Kasumi-1 (cell line): ENCODE measurements at places on chromosomes 4 and X.

- DNase-seq: no peak
Measured at GRCh38 chr4:152880263-152880662, 55.9 kb upstream of the FHDC1 start.

GRCh38 chr4:7388627-7389026 is 46.1 kb downstream of the PSAPL1 start:
- no peak for DNase-seq

GRCh38 chrX:9775930-9776329 is 10.3 kb upstream of the GPR143 start:
- DNase-seq: no peak

GRCh38 chr4:127775843-127776242 is 6.3 kb upstream of the HSPA4L start:
- no peak for DNase-seq

- DNase-seq: no peak
Measured at GRCh38 chrX:26557691-26558321, 341.8 kb downstream of the MAGEB5 start.

DNA sequence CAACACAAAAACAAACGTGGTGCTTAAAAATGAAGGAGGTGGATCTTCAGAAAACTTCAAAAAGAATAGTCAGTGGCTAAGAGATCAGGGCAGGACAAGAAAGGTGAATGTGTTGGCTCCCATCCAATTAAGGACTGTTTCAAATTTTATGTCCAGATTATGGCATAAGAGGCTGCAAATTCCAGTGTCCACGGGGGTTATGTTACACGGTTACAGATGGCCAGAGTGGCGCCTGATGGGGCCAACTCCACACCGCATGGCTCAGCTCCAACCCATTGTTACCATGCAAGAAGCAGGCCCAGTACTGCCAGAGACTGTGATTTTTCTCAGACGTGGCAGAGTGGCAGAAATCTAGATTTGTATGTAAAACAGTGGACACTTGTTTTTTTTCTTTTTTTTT is 168.4 kb upstream of the TENM3 start:
- no peak for DNase-seq

- peak; percentile 55 for DNase-seq
Measured at GRCh38 chr4:184473499-184474262, 669 bp downstream of the IRF2 start.

- no peak for DNase-seq
Measured at GRCh38 chr4:51835855-51836254, 7.1 kb upstream of the DCUN1D4 start.

- no peak for DNase-seq
Measured at GRCh38 chrX:122586831-122587230, 597.2 kb upstream of the GRIA3 start.

GRCh38 chr4:38062776-38063097 is 102.5 kb downstream of the PTTG2 start:
- DNase-seq: no peak

DNA sequence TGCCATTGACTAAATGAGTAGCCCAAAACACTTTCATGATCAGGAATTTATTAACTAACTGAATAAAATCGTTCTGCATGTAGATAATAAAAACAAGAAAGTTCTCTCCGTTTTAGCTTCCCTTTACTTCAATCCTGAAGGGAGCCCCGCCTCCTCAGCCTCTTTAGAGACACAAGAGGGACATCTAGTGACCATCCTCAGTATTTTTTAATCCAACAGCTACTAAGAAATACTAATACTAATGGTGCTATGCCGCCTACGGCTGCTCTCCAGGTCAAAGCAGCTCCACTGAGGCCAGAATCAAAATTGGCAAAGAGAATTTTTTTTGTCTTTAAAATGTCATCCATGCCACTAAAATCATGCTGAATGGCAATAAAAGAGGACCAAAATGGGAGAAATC is 3.2 kb upstream of the PCDH19 start:
- peak; percentile 52 for DNase-seq

- peak; percentile 10 for DNase-seq
Measured at GRCh38 chrX:110992611-110993010, 103.4 kb upstream of the PAK3 start.

- no peak for DNase-seq
Measured at GRCh38 chrX:10783451-10783995, 163.1 kb upstream of the MID1 start.

GRCh38 chrX:135484641-135485289 is 35.7 kb upstream of the INTS6L start:
- DNase-seq: peak; percentile 43

DNA sequence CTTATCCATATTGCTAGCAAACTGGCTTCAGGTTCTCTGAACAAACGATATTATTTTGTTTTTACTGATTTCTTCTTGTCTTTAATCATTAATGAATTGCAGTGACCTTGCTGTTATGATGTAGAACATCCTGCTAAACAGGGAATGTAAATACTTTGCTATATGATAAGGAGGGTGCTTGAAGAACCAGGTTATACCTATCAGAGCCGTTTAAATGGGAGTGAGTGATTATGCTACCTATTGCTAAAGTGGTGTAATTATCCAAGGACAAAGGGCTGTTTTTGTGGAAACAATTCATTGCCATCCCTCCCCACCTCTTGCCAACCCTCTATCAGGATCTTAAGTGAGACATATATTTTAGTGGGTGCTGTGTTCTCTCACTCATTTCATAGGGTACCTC is 788.9 kb downstream of the RPA4 start:
- DNase-seq: no peak

GRCh38 chrX:69136546-69137331 is 28.5 kb downstream of the PJA1 start:
- DNase-seq: no peak

DNA sequence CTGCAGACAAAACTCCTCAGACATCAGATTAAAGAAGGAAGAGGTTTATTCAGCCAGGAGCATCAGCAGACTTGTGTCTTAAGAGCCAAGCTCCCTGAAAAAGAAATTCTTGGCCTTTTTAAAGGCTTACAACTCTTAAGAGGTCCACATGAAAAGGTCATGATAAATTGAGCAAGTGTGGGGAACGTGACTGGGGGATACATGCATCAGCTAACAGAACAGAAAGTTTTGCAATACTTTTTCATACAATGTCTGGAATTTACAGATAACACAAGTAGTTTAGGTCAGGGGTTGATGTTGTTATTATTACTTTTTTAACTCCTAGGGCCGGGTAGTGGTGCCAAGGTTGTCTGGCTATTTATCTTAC is 55.6 kb upstream of the RBMX start:
- DNase-seq: no peak

DNA sequence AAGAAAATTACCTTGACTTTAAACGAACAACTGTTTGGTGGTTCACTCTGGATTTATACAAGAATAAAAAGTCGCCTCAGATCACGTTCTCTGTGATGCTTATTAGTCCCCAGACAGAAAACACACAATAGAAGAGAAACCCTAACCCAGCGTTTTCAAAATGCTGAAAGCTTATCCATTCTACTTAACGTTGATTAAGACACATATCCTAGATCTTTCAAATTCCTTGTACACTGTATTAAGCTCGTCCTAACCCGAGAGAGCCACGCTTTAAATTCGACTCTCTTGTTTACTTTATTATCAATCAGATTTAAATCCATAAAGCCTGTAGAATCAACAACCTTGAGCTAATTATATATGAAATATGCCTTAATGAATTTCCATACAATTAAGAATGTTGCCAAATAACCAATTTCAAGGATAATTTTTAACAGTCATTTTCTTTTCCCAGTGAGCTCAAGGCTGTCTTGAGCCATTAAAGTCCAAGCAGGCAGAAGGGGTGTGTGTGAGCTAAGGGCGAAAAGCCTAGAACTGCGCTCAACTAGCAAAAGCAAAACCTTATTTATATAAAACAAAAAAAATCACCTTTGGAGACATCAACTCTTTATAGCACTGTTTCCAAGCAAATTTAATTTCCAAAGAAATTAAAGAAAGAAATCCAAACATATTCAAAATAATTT is 981 bp upstream of the PITX2 start:
- DNase-seq: no peak

DNA sequence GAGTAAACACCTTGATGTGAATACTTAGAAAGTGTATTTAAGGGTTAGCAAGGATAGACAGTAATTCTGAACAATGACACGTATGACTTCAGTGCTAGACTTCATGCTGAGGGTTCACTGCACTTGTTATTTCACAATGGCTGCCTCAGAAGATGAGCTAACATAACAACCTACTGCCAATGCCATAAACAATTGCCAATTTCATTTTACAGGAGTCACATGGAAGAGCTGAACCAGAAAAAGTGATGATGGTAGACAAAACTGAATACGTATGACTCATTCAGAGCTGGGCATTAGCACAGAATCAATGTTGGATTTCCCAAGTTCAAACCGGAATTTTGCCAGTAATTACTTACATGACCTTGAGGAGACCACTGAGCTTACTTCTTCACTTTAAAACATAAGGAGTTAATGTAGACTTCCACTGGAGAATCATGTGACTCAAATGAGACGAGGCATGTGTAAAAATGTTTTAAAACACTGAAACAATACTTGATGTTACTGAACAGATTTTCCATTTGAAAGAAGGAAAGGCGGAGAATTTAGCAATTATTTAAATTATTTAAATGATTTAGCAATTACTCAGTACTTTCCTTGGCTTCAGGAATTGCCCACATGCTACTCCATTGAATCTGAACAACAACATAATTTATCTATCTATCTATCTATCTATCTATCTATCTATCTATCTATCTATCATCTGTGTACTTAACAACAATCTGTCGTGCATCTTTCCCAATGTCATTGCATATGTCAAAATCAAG is 868.5 kb upstream of the SLIT2 start:
- no peak for DNase-seq

DNA sequence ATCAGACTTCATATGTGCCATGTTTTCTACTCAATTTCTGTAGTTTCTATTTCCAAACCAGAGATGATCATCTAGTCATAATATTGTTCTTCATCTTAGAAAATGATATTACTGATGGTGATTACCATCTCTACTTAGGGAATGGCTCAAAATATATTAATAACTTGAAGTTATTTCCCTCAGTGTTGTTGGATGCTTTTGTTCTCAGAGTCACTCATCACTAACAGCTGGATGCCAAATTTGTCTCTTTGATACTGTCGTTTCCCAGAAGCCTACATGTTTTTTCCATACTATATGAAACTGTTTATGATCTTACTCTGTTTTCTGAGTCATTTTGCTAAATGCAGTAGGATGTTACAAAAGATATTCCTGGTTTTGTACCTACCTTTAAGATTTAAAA is 8.9 kb downstream of the PGAM4 start:
- DNase-seq: no peak

DNA sequence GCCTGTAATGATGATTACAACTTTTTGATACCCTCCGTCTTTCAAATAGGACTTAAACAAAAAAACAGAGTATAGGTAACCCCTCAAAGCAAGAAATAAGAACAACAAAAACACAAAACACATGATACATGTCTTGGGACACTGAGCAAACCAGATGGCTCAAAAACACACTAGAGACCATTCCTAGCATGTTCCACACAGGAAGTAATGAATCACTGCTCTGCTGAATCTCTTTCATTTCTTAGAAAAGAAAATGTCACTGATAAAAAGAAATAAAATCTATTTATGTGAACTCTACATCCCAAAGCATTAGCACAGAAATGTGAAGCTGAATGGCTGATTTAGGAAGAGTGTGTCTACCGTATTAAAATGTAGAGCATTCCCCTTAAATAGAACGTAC is 134.5 kb upstream of the IL15 start:
- DNase-seq: no peak

GRCh38 chrX:10223276-10223675 is 66.5 kb downstream of the CLCN4 start:
- DNase-seq: no peak

DNA sequence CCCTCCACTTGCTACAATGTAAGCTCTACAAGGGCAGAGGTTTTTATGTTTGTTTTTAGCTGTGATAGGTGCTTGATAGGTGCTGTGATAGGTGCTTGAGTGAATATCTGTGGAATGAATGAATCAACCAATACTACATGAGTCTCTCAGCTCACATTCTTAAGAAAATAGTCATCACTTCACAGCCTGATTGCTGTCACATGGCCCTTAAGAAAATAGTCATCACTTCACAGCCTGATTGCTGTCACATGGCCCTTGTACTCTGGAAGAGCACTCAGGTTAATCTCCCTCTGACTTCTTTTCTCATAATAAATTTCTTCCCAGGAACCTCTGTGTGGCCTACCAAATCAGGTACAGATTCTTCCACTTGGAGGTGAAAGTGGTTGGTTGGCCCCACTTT is 335.2 kb downstream of the TENM3 start:
- DNase-seq: no peak

- no peak for DNase-seq
Measured at GRCh38 chr4:118994030-118994429, 105.4 kb downstream of the SYNPO2 start.

DNA sequence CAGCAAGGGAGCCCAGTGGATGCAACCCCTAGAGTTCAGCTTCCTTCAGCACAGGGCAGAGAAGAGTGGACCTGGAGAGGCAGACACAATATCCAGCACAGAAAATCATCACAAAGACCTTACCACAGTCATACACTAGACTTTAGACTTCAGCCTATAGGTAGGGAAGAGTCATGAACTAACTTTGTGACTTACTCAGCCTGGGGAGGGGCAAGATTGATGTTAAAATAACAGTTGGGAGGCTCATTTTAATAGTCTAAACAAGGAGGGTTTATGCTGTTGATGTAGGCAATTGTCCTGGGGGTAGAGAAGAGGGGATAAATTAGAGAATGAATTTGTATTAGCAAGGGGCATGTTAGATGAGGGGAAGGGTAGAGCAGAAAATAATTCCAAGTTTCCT is 124.2 kb downstream of the SOWAHB start:
- DNase-seq: no peak

- DNase-seq: peak; percentile 27
Measured at GRCh38 chrX:12975991-12976558, 1.2 kb downstream of the TMSB4X start.

DNA sequence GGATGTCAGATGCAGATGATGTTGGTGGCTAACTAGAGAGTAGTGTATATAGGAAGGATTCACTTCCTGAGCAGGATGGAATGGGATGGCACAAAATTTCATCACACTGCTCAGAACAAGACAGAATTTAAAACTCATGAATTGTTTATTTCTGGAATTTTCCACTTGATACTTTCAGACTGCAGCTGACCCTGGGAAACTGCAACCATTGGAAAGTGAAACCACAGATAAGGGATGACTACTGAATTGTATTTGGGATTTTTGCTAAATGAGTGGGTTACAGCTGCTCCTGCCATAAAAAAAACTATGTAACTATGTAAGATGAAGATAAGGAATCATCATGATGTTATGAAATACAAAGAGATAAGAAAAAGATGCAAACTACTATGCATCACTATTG is 51.4 kb downstream of the NPY5R start:
- no peak for DNase-seq

DNA sequence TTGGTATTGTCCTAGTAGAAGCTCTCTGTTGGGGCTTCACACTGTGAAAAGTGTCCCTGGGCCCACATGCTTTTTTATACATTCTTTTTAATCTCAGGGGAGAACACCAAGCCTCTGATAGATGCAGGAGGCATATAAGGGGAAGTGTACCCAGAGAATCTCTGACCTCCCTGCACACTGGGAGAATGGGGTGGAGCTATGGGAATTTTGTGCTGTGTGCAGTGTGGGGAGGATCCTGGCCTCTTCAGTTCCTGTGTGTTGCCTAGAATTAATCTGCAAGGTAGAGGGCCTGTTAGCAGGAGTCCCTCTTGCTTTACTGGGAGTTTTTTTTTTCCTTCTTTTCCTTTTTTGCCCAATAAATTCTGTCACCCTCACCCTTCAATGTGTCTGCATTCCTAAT is 49.2 kb upstream of the SPIN4 start:
- DNase-seq: no peak
